Activated CD8-positive, alpha-beta memory T cell treated with anti-CD3 and anti-CD28 coated beads for 36 hours (primary cell): ENCODE measurements at places on chromosomes 4 and X. TPM values are rescaled to one million over a fixed set of nuclear protein-coding genes. Genes with fewer than 3 reads are reported as not detected.

TSPAN6 gene
- total RNA-seq, result 0.36 TPM

ARMCX4 gene
- 4.6 TPM for total RNA-seq

HPGDS gene
- total RNA-seq, result not detected

GAGE12J gene
- not detected for total RNA-seq

RHOXF2B gene
- total RNA-seq, result not detected

CT45A1 gene
- not detected for total RNA-seq

DUSP21 gene
- total RNA-seq, result not detected

HSD17B13 gene
- 0.15 TPM for total RNA-seq

SHOX gene
- total RNA-seq, result not detected

UNC5C gene
- not detected for total RNA-seq

CLDN34 gene
- not detected for total RNA-seq

IQSEC2 gene
- 0.95 TPM for total RNA-seq
